ENCODE measurements at places on chromosomes 16 and 17.

DNA sequence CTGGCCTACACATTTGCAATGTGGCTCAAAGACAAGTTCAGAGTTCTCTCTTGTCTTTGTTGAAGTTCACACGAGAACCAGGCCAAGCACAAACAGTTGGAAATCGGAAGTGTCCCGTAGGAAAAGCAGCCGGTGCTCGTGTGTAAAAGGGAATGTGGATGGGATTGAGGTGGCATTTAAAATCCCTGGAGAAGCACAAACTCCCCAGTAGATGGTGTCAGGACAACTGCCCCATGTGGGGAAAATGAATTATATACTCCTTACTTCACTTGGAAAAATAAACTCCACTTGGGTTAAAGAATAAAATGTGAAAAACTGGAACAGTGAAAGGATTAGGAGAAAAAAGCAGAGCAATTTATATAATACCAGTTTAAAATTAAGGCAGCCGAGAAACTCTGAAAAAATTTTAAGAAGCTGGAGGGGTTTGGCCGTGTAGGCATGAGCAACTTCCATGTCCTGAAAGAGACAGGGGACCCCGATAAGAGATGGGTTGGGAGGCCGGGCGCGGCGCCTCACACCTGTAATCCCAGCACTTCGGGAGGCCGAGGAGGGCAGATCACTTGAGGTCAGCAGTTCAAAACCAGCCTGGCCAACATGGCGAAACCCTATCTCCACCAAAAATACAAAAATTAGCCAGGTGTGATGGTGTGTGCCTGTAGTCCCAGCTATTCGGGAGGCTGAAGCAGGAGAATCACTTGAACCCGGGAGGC is 28.1 kb downstream of the CBFA2T3 start:
- no peak for DNase-seq

DNA sequence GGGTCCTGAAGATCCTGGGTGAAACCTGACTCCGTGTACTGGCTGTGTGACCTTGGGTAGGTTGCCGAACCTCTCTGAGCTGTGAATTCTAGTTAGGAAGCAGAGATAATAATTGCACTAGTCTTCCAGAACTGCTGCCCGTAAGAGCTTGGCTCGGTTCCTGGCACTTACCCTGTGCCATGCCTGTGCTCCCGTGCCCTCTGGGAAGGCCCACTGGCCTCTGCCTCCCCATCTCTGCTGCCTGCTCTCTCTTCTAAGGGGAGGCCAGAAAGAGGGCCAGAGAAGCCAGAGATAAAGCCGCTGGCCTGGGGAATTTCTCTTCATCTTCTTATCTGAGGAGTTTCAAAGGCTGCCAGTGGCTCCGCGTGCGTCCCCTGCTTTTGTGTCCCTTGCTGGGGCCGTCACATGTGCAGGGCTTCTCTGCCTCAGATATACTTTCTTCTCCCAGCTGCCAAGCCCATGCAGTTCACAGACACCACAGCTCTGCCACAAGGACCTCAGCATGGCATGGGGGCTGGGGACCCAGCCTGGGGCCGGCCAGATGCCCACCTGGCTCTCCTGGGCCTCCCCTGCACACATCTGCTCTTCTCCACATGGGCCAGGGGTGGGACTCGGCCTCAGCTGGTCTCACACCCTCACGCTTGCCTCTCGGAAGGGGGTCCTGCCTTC is 145.2 kb downstream of the SDK2 start:
- no peak for DNase-seq

DNA sequence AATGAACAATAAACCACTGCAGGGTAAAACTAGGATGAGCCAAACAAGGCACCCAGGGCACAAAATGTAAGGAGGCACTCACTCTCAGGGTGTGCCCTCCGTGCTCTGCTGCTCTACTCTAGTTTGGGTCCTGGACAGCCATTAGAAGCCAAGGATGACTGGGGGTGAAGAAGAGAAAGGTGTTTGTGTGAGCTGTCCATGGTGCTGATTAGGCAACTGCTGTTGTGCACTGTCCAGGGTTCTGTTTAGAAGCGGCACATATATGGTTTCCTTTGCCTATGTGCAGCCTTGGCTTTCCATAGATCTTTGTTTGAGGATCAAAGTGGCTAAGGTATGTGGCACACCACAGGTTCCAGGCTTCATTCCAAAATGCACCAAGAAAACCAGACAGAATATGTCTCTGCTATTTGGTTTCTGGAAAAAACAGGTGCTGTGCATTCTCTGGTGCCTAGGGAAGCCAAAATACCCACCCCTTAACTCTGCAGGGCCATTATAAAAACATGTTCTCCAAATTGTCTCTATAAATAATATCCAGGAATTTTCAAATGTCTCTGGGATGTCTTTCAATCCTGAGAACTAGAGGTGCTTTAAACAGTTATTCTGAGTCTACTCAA is 123.5 kb downstream of the CBLN1 start:
- peak; percentile 41 for DNase-seq

DNA sequence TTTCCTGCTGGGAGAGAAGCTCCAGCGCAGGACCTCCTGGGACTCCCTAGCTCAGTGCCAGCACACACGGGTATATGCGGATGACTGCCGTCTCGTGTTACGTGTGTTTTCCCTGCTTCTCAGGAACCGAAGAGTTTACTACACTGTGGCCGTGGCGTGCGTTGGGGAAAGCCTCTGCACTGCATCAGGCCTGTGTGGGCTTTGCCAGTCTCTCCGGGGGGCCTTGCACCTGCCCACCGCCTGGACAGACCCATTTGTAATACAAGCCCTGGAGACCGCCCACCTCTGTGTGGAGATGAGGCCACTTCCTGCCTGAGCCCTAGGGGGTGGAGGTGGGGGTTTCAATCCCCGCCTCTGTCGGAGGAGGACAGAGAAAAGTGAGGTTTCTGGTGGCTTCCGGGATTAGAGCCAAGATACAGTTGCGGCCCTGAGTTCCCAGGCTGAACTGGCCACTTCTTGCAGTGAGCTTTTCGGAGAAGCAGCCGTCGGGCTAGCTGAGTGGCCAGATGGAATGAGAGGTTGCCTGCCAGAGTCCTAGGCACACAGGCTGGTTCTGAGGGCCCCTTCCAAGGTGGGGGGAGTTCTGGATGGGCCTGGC is 43.4 kb upstream of the GSE1 start:
- DNase-seq, result peak; percentile 53

GRCh38 chr16:88491560-88492310 is 38.7 kb downstream of the ZFPM1 start:
- no peak for DNase-seq

GRCh38 chr17:49727380-49727779 is 19.6 kb upstream of the SLC35B1 start:
- no peak for DNase-seq

DNA sequence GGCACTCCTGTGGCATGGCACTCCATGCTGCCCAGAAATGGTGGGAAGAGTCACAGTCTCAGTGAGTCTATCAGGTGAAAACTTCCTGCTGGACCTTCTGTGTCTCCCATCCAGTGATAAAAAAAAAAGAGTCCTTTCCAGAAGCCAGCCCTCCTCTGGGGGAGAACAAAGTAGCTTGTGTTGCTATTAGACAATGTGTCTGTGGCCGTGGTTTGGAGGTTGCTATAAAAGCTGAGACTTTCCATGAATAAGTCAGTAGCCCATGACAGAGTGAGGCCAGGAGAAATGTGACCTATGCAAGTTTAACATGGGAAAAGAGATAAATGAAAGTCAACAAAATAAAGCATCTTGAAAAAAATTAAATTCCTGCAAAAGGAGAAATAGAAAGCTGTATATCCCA is 250.7 kb upstream of the MON1B start:
- DNase-seq, result no peak

- no peak for DNase-seq
Observed at GRCh38 chr17:76644995-76645394, 1.4 kb upstream of the ST6GALNAC1 start.

DNA sequence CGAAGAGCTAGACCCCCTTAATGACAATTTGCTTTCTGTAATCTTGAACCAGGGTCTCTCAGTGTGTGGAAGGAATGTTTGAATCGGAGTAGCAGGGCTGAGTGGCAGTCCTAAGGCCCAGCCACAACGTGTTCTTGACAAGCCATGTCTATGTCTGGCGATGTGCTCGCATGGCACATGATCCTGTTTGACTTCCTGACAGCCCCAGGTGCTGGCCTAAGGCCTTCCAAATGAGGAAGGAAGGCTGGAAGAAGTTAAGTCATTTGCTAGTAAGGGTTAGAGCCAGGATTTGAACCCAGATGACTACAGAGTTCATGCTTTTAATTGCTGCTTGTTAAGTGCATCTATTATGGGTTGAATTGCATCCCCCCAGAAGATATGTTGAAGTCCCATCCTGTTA is 486.7 kb downstream of the MAF start:
- DNase-seq, result no peak

DNA sequence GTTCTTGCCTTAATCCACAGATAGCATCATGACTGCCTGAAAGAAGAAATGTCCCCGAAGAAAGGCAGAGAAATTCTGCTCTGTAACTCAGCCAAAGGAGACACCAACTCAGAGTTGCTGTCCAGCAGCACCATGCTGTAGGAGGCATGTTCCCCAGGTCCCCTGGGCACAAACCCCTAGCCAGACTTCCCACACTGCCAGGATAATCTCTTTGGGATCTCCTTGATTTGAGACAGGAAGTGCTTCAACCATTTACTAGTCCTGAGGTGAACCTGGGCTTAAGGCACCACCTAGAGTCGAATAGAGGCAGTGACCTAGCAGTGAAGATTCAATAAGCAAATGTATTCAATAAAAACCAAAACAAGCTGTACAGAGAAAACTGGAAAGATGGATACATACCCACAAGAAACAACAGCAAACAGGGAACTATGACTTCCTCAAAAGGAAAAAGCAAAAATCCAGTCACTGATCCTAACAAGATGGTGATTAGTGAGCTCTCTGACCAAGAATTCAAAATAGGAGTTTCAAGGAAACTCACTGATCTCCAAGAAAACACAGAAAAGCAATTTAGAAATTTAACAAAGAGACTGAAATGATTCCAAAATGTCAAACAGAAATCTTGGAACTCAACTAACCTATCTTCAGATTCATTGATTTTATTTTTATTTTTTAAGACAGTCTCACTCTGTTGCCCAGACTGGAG is 5.7 kb downstream of the OR4D2 start:
- peak; percentile 55 for DNase-seq

DNA sequence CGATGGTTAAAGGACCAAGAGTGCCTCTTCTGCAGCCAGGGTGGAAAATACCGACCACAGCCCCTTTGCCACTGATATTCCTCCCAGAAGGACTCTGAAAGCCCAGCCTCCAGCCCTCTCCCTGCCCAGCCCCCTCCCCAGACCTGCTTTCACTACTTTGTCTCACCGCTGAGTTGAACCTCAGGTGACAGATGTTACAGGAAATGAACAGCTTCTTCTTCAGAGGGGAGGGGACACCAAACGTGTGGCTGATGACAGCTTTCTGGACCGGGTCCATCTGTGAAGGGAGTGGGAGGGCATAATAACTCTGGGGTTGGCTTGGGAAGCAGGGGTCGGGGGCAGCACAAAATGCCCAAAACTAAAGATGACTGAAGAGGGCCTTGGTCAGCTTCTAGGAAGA is 14.2 kb downstream of the NKIRAS2 start:
- DNase-seq, result no peak

- no peak for DNase-seq
Observed at GRCh38 chr17:17137731-17138585, 68.2 kb downstream of the PLD6 start.

DNA sequence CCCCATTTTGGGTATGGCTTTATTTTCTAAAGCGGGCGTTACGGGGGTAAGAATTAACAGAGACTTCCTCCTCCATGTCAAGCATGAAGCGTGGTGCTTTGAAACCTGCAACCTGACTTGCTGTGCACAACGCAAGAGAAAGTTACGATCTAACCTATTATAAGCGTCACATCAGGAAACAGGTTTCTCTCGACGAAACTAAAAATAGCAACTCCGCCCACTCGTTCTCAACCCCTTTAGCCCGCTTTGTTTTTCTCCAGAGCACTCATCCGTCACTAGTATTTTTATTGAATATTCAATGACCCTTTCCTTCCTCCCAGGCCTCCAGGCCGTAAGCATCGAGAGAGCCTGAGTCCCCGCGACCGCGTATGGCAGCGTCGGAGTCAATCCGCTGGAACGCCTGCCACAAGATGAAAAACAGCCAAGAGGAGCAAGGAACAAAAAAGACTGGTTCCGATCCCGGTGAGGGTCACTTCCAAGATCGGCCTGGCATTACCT is 555 bp downstream of the NUP88 start:
- peak; percentile 91 for DNase-seq

DNA sequence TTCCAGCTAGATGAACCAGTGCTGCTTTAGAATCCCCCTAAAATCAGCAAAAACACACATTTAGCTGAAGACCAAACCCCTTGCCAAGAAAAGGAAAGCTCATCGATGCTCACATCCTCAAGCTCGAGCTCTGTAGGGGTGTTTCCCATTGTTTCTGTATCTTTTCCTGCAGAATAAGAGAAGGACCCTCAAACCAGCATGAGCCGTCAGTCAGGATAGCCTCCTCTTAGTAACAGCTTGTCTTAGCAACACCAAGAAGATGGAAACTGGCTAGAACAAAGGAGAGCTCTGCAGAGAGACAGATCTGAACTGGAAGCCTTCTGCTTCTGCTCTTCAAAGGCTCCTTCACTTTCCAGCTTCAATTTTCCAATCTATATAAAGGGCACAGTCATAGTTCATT is 32.0 kb downstream of the VAT1L start:
- DNase-seq, result no peak

Data from NAMALWA (cell line).